ENCODE measurements at places on chromosomes 1 and 21. TPM values are rescaled to one million over a fixed set of nuclear protein-coding genes. Genes with fewer than 3 reads are reported as not detected.

- peak overlapping the region; percentile 39 for H3K27ac ChIP-seq
- peak; percentile 86 for DNase-seq
- peaks cover 25% of the 10 kb centered on the region for H3K4me1 ChIP-seq
- H3K4me3 ChIP-seq, result no peak overlapping the region
- H3K36me3 ChIP-seq, result no peaks in the 10 kb centered on the region
These were observed 21.3 kb upstream of the PRSS38 start for GRCh38 chr1:227793948-227794816.

DNA sequence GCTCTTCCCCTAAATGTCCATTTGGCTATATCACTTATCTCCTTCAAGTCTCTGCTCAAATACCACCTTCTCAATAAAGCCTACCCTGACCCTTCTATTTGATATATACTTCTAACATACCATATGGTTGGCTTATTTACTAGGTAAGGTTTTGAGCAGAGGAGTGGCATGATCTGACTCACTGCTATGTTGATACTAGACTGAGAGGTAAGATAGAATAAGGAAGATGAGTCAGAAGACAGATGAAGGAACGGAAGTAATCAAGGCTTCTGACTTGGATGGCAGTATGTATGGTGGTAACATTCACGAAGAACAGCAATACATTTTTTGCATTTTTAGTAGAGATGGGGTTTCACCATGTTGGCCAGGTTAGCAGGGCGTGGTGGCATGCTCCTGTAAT, 4.8 kb upstream of the HRNR start:
- no peak overlapping the region for H3K4me3 ChIP-seq
- DNase-seq, result no peak
- H3K27ac ChIP-seq, result no peak overlapping the region
- no peaks in the 10 kb centered on the region for H3K36me3 ChIP-seq
- H3K4me1 ChIP-seq, result no peaks in the 10 kb centered on the region
- no peaks in the 10 kb centered on the region for H3K27me3 ChIP-seq

GRCh38 chr1:11513681-11514080, 34.7 kb downstream of the DISP3 start:
- no peak overlapping the region for H3K4me3 ChIP-seq
- no peaks in the 10 kb centered on the region for H3K27me3 ChIP-seq
- H3K27ac ChIP-seq, result no peak overlapping the region
- H3K4me1 ChIP-seq, result no peaks in the 10 kb centered on the region
- H3K36me3 ChIP-seq, result no peaks in the 10 kb centered on the region
- DNase-seq, result no peak

GRCh38 chr1:55611123-55611522, 396.0 kb upstream of the USP24 start:
- no peaks in the 10 kb centered on the region for H3K36me3 ChIP-seq
- DNase-seq, result no peak
- H3K27ac ChIP-seq, result no peak overlapping the region

- DNase-seq, result no peak
- H3K4me3 ChIP-seq, result no peak overlapping the region
These were observed 131.8 kb downstream of the PDE4B start for GRCh38 chr1:65924471-65924870.

GRCh38 chr1:186218654-186219352, 156.2 kb downstream of the TPR start:
- DNase-seq, result no peak
- no peaks in the 10 kb centered on the region for H3K4me1 ChIP-seq
- H3K36me3 ChIP-seq, result no peaks in the 10 kb centered on the region
- no peaks in the 10 kb centered on the region for H3K27me3 ChIP-seq
- no peak overlapping the region for H3K27ac ChIP-seq

- no peak overlapping the region for H3K4me3 ChIP-seq
- no peaks in the 10 kb centered on the region for H3K4me1 ChIP-seq
- DNase-seq, result no peak
- H3K36me3 ChIP-seq, result no peaks in the 10 kb centered on the region
These were observed 30.1 kb downstream of the LDLRAD1 start for GRCh38 chr1:53987880-53988279.

GRCh38 chr1:110057963-110058518, 12.4 kb downstream of the ALX3 start:
- peaks cover 8% of the 10 kb centered on the region for H3K36me3 ChIP-seq
- no peaks in the 10 kb centered on the region for H3K4me1 ChIP-seq
- no peak for DNase-seq

GRCh38 chr1:156523801-156524480, 23.4 kb upstream of the MEF2D start:
- no peaks in the 10 kb centered on the region for H3K36me3 ChIP-seq
- H3K27ac ChIP-seq, result no peak overlapping the region
- H3K27me3 ChIP-seq, result no peaks in the 10 kb centered on the region
- no peak overlapping the region for H3K4me3 ChIP-seq
- peaks cover 5% of the 10 kb centered on the region for H3K4me1 ChIP-seq

DNA sequence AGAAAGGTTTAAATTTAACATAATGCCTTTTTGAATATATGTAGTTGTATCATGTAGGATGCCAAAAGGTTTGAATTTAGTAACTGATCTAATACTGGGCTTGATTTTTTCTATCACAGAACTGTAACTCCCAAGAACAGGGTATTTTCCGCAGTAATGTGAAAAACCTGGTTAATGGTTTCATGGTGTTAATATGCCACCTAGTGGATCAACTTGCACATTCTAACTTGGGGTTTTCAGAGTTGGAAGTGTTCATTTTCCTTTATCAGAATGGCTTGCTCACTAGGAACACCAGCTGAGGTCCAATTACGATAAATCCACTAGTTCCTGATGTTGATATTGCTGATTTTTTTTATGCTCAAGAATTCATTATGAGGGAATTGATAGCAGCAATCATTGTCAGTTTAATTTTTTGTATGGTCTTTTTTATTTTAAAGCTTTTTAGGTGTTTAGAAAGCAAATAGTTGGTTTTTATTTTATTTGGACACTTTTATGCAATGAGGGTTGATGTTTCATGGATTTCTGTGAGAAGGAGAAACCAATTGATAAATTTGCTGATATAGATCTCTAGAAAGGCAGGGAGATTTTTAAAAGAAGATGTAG, 157.2 kb downstream of the PLA2G4A start:
- DNase-seq, result no peak
- peak overlapping the region; percentile 81 for H3K27ac ChIP-seq
- peaks cover 39% of the 10 kb centered on the region for H3K4me1 ChIP-seq
- H3K4me3 ChIP-seq, result no peak overlapping the region
- H3K36me3 ChIP-seq, result peaks cover 27% of the 10 kb centered on the region

- no peak overlapping the region for H3K27ac ChIP-seq
- H3K36me3 ChIP-seq, result no peaks in the 10 kb centered on the region
- H3K4me1 ChIP-seq, result no peaks in the 10 kb centered on the region
- H3K27me3 ChIP-seq, result no peaks in the 10 kb centered on the region
- no peak for DNase-seq
These were observed 17.8 kb downstream of the C1orf116 start for GRCh38 chr1:207014728-207015127.

DNA sequence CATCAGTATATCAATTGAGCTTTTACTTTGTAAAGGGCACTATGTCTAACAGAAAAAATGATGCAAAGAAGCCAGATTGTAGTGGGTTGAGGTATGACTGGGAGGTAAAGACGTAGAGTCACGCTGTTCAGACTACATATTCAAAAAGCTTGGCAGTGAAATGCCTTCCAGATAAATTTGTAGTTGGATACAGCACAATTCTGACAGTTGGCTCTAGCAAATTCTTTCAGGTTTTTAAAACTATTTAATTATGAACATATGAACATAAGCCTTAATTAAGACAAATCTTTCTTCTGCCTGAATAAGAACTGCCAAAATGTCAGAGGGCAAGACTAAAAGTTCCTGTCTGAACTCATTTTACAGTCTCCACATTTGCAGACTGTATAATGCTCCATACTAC, 118.8 kb downstream of the DPYD start:
- H3K27ac ChIP-seq, result no peak overlapping the region
- H3K4me1 ChIP-seq, result peaks cover 12% of the 10 kb centered on the region
- DNase-seq, result no peak
- no peaks in the 10 kb centered on the region for H3K27me3 ChIP-seq
- no peak overlapping the region for H3K4me3 ChIP-seq
- H3K36me3 ChIP-seq, result no peaks in the 10 kb centered on the region

HES5 gene
- total RNA-seq, result not detected

MEX3A gene
- total RNA-seq, result 0.27 TPM

CACNA1S gene
- not detected for total RNA-seq

Data from sigmoid colon (tissue), 7 donors.